ENCODE measurements at places on chromosomes 6 and 20.

GRCh38 chr6:21855811-21856455 is 262.4 kb downstream of the SOX4 start:
- DNase-seq, result no peak

- no peak for DNase-seq
Observed at GRCh38 chr6:131367206-131367873, 205.7 kb upstream of the ARG1 start.

DNA sequence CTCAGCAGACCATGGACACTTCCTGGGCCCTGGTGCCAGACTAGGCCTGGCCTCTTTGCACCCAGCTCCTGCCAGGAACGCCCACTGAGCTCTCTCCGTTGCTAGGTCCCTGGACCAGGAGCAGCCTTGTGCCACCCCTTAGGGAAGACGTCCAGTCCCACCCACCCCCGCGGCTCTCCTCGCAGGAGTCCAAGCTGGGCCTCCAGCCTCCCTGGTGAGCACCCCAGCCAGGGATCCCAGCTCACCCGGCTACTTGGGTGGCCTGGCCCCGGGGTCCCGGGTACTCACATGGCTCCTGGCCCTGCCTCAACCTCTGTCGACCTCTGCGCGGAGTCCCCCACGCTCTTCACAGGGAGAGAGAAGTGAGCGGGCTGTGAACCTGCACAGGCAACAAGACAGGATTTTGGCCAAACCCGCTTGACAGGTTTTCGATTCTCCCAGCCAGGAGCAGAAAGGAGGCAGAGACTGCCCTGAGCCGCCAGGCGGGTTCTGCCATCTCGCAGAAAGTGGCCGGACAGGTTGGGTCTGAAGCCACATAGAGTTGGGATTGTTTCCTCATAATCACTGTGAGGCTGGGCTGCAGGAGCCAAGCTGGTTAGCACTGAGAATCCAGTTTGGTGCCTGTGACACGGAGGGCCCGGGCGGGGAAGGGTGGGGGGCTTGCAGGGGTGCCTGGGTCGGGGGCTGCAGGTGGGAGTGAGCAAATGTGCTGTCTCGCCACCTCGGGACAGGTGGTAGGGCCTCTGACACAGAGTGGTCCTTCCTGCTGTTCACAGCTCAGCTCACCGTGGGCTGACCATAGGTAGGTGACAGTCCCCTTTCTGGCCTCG is at the start of gene RBBP8NL:
Gene RBBP8NL (minus strand): TSS at position 368 of the 830 bp plus-strand sequence. CDS start 7,892 bp downstream, outside the sequence.
- no peak for DNase-seq

GRCh38 chr6:89433252-89434149 is 549 bp downstream of the ANKRD6 start:
- DNase-seq, result no peak

GRCh38 chr6:16700202-16700915 is 60.9 kb downstream of the ATXN1 start:
- no peak for DNase-seq

DNA sequence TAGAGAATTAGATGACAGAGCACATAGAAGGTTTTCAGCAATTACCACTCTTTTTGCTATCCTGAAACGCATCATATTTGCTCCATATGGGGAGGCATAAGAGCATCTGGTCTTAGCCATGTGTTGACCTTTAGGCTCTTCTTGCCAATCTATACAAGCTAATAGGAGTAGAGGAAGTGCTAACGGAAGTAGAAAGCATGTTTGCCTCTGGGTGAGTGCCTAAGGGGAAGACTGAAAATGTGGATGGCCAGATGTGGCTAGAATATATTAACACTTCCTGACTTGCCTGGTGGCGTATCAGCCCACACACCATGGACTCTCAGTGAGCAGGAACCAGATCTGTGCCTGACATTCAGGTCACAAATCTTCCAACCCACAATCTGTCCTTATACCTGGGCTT is 136.3 kb downstream of the LRRC1 start:
- no peak for DNase-seq

- no peak for DNase-seq
Observed at GRCh38 chr6:149831308-149831820, 32.8 kb downstream of the LRP11 start.

DNA sequence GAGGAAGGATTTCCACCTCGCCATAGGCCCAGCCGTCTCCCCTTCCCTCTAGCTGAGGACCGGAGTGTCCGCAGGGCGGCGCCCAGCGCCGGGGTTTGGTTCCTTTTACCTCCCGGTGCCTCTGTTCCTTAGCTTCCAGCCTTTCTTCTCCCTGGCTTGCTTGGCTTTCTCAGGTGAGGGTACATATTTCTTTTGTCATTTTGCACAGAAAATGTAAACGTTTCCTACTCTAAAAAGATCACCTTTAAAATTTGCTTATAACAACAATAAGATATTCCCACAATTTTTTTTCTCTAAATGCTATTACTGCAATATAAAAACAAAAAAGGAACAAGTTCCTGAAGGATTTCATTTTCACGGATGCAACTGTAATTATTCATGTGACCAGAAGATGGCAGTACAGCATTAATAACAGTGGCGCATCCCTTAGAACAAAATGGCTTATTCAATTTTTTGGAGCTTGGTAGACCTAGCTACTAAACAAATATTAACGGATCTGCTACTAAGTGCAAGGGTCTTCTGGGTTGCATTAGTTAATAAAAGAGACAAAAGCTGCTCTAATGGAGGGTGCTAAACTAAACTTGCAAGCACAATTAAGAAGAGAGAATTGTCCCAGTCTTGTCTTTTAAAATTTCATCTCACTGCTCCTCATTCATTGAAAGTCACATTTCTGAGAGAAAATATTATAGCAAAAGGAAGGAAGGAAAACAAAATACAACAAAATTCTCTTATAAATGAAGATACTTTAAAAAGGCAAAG is 172.9 kb downstream of the ADGRG6 start:
- DNase-seq, result no peak

- no peak for DNase-seq
Observed at GRCh38 chr6:35569011-35569461, 56.3 kb upstream of the TULP1 start.

- no peak for DNase-seq
Observed at GRCh38 chr6:14770040-14770439, 475.8 kb upstream of the JARID2 start.

DNA sequence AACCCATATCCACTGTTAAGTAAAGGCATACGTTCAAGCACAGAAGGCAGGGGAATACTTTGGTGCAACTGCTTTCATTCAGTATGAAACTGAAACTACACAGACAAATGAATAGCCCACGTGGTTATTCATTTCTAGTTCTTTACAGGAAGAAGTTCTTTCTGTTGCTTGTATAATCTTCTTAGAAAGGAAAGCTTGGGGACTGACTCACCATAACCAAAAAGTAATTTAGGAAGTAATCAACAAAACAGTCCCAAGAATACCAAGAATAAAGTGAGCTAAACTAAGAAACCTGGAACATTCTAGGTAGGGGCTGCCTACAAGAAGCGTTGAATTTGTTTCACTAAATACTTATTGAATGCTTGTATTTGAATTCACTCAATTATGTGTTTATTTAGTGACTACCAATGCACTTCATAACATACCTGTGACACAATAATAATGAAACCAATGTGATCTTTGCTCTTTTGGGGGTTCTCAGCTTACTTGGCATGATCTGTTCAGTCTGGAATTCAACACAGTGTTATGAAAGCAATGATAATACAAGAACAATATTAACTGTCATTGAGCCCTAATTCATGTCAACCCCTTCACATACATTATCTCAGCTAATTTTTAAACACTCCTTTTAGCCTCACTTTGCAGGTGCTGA is 25.1 kb upstream of the KIAA0408 start:
- no peak for DNase-seq

DNA sequence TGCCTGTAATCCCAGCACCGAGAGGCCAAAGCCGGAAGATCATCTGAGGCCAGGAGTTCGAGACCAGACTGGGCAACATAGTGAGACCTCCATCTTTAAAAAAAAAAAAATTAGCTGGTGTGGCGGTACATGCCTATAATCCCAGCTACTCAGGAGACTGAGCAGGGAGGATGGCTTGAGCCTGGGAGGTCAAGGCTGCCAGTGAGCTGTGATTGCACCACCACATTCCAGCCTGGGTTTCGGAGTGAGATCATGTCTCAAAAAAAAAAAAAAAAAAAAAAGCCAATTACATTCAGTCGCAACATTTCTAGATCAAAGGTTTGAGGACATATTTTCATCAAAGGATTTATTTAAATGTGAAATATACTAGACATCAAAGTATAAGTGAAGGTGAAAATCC is 32.0 kb upstream of the EDN1 start:
- no peak for DNase-seq

DNA sequence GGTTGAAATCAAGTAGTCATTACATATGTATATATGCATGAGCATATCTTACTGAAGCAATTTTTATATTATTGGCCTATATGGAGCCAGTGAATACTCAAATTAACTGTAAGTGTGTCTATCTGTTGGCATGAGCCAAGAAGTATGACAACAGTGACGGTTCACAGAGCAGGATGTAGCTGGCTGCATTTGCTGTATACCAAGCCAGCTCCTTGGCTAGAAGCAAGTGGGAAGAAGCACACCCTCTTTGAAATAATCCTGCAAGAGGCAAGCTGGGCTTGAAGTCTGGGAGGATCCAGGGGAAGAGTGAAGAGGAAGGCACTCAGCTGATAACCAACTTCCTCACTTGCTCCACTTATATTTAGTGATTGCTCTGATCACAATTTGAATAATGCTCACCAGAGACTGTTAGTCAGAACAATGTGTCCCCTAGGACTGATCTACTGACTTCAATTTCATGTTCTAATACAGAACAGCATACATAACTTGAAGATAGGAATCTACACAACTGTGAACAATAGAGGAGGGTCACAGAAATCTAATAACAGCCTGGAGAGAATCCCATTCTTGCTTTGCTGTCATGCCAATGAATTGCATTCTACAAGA is 497.3 kb downstream of the PRKN start:
- no peak for DNase-seq

DNA sequence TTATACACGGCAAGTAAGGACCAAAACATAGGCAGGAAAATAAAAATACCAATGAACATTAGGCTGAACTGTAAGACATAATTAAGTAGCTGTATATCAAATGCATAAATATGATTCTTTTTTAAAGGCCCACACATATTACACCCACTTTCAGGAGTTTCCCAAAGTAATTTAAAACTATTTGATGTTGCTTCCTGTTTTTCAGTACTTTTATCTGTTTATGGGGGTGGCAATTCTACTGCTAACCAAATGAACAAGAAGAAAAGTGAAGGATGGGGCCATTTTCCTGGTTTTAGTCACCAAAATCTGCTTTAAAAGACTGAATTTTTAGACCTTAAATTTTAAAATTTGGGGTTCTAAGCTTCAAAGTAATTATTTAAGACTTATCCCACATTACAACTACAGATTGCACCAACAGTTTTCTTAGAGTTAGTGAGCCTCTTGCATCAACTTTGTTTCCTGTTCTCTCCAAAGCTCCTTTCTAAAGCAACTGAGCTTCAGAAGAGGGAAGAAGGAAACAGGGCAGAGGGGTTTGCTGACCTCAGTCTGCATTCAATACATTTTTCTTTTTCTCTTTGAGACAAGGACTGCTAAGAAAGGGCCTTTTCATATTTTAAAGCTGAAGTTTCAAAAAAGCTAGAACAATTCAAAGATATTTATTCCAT is 191.0 kb downstream of the BACH2 start:
- DNase-seq, result no peak

All from D721Med (cell line).